ENCODE measurements at places on chromosomes 3 and 15.
A peak's percentile ranks its signal among the peaks of the same experiment; 100 is the strongest.

DNA sequence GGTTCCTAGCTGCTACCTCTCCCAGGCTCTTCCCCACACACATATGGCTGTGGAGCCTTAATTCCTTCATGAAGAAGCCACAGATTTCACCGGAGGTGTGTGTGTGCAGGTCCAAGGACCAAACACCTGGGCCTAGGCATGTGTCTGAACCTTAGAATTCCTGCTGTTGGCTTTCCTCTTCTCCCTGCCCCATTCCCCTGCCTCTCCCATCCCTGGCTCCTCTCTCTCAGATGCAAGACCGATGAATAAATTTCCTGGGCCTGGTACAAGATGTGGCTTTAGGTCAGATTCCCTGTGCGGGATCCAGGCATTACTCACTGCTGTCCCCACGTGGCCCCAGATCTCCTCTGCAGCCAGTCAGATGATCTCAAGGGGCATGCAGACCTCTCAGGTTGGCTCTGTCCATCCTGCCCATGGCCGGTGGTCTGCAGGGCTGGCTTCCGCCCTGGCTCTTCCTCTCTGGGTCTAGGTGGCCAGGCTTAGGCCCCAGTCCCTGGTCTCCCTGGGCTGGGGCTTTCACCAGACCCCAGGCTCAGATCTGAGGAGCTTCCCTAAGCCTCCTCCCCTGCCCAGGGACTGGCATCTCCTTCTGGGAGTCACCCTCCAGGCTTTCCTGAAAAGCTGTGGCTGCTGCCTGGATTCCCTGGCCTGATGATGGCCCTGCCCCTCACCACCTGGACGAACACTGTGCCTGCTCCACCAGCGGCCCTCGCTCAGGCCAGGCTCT, 20.5 kb downstream of the CCR9 start:
- peak; percentile 34 for DNase-seq

GRCh38 chr3:139630542-139630941, 47.2 kb downstream of the NMNAT3 start:
- peak; percentile 22 for DNase-seq

DNA sequence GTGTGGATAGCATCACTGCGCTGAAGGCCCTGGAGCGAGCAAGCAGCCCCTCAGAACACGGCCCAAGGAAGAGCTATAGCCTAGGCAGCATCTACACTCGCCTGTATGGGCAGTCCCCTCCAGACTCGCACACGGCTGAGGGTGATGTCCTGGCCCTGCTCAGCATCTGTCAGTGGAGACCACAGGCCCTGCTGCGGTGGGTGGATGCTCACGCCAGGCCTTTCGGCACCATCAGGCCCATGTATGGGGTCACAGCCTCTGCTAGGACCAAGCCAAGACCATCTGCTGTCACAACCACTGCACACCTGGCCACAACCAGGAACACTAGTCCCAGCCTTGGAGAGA, 20.5 kb downstream of the ATRIP start:
- DNase-seq, result no peak

DNA sequence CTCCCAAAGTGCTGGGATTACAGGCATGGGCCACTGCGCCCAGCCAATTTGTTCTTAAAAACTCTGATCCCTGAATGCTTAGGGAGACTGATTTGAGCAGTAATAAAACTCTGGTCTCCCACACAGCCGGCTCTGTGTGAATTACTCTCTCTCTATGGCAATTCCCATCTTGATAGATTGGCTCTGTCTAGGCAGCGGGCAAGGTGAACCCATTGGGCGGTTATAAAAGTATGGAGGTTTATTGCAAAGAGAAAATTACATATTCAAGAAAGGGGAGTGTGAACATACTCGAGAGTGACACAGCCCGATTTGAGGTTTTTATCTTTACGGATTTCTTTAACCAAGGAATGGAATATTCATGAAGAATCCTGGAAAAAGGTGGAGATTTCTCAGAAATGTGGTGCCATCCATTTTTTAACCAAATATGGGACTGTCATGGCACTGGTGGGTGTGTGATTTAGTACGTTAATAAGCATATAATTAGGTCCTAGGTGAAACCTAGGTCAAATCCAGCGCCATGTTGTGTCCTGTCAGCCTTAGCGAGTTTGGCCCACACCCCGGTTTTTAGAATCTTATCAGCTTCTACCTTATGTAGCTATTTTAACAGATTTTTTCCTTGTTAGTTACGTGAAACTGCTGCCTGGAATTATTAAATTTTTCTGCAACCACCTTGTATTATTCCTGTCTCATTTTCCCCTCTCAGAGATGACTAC, 7.2 kb upstream of the GMPS start:
- no peak for DNase-seq

- no peak for DNase-seq
Measured at GRCh38 chr3:128369881-128370642, 96.6 kb downstream of the DNAJB8 start.

- peak; percentile 63 for DNase-seq
Measured at GRCh38 chr15:89680282-89680873, 1.2 kb upstream of the PLIN1 start.

DNA sequence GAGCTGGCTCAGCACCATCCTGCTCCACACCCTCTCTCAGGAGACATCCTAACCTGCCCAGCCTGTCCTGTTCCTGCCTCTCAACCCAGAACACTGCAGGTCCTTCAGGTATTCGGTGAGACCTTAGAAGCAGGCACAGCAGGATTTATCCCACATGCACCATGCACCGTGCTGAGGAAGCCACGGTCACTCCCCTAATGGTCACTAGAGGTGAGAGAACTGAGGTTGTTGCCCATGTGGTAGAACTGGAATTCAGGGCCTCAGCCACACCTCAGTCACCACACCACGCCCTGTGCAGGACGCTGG, 36.9 kb downstream of the APBA2 start:
- no peak for DNase-seq

- DNase-seq, result no peak
Measured at GRCh38 chr3:3603351-3603750, 195.9 kb upstream of the LRRN1 start.

GRCh38 chr3:59135096-59135495, 85.3 kb upstream of the CFAP20DC start:
- DNase-seq, result no peak

GRCh38 chr3:64848822-64849221, 161.0 kb upstream of the ADAMTS9 start:
- no peak for DNase-seq

DNA sequence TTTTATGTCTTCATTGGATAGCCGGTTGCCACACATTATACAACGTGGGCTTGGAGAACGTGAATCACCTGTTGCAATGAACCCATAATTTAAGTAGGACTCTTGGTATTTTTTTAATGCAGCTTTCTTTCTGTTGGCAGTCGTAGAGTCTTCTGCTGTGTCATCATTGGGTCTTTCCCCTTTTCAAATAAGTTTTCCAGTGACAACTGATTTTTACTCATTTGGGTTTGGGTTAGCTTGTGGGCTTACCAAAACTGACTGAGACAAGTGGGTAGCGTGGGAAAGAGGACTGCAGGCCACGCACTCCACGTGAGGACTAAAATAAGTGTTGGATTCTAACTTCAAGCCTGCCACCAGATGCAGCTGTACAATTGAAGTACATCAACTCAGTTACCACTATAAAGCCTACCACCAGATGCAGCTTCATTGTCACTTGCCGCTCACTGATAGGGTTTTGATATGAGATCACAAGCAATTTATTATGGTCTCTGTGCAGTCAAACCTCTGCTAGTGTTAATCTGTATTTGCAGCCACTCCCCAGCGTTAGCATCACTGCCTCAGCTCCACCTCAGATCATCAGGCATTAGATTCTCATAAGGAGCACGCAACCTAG, 6.4 kb upstream of the CAPN7 start:
- DNase-seq, result no peak

- no peak for DNase-seq
Measured at GRCh38 chr3:123054931-123055330, 11.9 kb upstream of the PDIA5 start.

- DNase-seq, result no peak
Measured at GRCh38 chr3:10917176-10917575, 75.4 kb upstream of the SLC6A1 start.

- DNase-seq, result no peak
Measured at GRCh38 chr15:70488941-70489848, 274.2 kb downstream of the UACA start.

- DNase-seq, result peak; percentile 84
Measured at GRCh38 chr3:79019137-79019923, 748.5 kb downstream of the ROBO1 start.

Data from astrocyte of the cerebellum (primary cell).